ENCODE measurements at places on chromosomes 2 and 18.

DNA sequence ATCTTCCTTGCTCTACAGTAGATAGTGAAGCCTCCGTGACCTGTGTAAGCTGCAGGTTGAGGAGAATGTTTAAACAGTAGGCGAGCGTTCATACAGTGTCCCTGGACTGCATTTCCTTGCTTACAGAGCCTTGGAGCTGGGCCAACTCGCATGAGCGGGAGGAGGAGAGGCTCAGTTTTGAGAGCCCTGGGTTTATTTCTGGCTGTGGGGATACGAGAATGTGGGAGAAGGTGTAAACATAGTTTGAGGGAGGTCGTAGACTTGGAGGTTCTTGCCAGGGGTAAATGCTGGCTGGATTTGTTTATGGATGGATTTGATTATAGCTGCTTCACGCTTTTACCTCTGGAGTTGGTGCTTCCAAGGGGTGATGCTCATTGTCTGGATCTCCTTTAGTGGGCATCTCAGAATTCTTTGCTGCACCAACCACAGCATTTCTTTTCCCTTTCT, 20.8 kb downstream of the CRIM1 start:
- DNase-seq: no peak

GRCh38 chr2:182937870-182938269, 71.4 kb upstream of the FRZB start:
- no peak for DNase-seq

- DNase-seq: no peak
These were observed 211.5 kb downstream of the TMEM247 start for GRCh38 chr2:46690825-46691224.

DNA sequence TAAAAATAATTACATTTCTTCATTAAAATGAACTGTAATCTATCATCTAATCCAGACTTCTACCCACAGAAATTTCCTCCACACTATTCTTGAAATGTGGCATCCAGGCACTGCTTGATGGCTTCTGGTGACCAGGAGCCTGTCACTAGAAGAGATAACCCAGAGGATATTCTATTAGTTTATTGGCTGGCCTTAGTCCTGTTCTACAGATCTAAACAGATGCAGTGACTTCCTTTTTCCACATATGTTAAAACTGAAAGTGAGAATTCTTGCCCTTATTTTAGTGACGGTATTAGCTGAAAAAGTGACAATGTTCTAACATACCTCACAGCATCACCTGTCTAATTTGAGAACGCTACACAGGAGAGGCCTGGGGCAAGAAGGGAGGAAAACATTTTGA, 775.4 kb downstream of the TSN start:
- no peak for DNase-seq

DNA sequence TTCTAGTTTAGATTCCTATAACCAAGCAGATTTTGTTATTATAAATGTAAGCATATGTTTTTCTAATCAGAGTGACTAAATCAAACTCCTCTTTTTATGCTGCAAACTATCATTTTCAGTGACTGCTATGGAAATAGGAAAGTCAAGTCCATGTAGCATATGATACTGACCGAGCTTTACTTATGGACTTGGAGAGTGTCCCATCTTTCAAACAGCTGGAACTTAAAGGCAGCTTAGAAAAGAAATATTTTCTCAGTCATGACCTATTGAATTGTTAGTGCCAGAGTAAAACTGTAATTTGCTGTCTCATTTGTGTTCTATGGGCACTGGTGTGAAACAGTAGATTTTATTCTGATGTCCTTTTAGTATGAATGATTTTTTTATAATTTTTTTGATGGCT, 76.7 kb downstream of the PHLPP1 start:
- no peak for DNase-seq

- no peak for DNase-seq
These were observed 809.0 kb downstream of the BCL11A start for GRCh38 chr2:59744436-59744835.

GRCh38 chr2:6538607-6539006, 327.1 kb downstream of the CMPK2 start:
- DNase-seq: no peak

DNA sequence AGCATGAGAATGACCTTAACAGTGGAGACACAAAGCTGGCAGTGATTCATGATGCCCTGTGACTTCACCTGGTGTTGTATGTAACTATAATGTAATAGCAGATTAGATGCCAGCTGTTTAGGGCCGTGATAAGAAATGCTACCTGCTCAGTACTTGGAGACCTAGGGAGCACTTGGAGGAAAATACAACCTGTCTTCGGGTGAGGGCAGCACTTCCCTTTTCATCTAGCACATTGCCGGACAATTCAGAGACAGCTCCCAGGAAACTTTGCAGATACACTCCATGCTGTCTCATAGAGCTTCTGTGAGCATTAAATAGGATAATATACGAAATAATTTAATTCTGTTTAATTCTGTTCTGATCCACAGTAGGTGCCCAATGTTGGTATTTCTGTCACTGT, 668.5 kb downstream of the TSN start:
- DNase-seq: no peak

- no peak for DNase-seq
These were observed 26.1 kb downstream of the SLC14A1 start for GRCh38 chr18:45749918-45750689.

- no peak for DNase-seq
These were observed 51.8 kb downstream of the SERTAD2 start for GRCh38 chr2:64601785-64602391.

GRCh38 chr2:222806526-222807137, 54.2 kb upstream of the ACSL3 start:
- no peak for DNase-seq

DNA sequence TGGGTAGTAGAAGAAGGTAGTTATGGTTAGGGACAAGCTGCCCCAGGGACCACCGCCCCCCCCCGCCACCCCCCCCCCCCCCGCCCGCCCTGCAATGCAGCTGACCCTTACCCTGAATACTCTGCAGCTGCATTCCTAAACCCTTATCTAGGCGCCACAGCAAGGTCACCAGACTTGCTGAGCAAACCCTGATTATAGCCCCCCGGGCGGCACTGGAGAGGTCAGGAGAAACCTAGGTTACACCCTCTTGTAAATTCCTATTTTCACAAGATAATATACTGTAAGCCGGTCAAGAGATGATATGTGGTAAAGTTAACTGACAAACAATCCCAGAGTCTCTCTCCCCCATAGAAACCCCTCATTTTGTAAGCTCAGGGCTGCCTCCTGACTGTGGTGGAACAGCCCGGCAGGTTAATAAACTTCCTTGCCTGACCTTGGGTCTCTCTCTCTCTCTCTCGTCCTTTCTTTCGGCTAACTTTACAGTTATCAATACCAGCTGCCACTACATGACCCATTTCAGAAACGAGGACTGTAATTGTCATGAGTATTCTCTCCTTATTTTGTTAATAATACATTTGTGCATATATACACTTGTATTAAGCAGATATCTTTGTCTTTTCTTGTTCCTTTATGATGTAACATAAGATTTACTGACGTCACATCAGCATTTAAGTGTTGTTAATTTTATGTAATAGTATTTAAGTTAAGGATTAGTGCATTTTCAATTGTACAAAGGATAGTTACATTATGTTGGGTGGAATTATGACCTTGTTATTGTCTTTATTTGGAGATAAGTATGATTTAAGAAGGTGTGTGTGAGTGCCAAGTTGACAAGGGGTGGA, 22.8 kb upstream of the SMAD4 start:
- DNase-seq: no peak

DNA sequence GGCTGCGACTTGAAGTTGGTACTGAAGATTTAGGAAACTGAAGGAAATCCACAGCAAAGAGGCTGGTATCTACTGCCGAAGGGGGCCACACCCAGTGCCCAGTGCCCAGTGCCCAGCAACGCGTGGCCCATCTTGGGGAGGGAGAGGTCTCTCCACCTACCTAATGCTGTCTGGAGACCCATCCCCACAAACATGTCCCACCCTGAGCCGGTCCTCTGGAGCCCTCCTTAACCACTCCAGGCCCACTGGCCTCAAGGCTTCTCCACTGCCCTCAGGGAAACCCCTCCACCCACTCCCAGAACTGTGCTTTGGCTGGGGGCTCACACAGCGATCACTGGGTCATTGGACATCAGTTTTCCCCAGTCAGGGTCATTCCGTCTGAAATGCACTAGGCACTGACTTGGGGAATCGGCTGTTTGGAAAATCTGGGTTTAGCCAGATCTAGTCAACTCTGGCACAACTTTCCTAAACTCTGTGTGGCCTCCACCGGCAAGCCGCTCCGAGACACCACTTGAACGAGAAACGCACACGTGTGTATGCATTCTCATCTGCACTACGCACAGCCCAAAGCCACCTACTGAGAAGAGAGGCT, 20.1 kb downstream of the GPR55 start:
- no peak for DNase-seq

GRCh38 chr18:61149786-61150185, 183.4 kb upstream of the CDH20 start:
- DNase-seq: no peak

GRCh38 chr2:128198656-128199055, 107.7 kb downstream of the UGGT1 start:
- DNase-seq: no peak

DNA sequence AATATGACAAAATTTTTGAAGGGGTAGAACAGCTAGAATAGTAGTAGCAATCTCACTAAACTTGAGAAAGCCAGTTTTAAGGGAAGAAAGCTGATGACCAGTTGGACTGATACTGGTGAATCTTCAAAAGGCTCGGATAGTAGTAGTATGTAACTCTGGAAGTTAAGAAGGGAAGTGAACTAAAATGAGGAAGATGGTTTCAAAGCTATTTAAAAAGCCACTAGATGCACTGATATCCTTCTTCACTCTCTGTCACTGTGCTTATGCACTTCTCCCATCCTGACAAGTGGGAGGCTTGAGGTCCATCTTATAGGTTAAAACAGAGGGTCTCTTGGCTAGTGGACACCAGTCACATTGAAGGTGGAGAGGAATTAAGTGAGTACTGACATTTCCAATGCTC, 141.1 kb downstream of the NCOA1 start:
- no peak for DNase-seq

DNA sequence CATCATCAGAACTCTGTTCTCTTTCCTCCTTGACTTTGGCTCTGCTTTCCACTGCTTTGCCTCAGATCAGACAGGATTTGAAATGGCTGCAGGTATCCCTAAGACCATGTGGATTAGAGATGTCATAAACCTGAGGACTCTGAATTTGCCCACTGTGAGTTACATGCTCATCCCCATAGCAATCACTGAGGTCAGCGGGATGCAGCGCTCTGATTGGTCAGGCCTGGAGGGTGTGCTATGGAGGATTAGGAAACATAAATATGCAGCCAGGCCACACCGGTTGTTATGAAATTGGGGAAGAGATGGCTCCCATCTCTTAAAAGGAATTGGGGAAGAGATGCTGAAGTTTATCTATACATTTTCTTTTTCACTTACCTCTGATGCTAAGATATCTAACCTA, 73.7 kb upstream of the DNAJC10 start:
- DNase-seq: no peak

- DNase-seq: no peak
These were observed 937.1 kb downstream of the TSN start for GRCh38 chr2:122692400-122693083.

DNA sequence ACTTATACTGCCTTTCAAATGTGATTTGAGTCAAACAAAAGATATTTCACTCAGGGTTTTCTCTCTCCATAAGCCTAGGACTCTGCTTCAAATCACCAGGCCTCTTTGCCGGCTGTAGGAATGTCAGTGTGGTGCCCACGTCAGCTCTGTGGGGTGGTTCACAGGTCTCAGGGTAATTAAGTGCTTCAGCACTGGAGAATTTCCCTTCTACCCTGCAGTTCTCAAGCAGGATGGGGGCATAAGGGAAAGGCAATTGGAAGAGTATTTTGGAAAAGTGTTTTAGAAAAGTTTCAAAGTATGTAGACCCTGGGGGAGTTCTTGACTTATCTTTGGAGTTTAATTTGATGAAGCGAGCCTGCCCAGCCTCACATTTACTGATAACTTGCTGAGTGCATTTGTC, 9.6 kb downstream of the CNGA3 start:
- no peak for DNase-seq

- DNase-seq: no peak
These were observed 1.2 kb downstream of the TFPI start for GRCh38 chr2:187552828-187553681.

- no peak for DNase-seq
These were observed 437.2 kb upstream of the KLHL29 start for GRCh38 chr2:22947741-22948140.

GRCh38 chr2:237732790-237733381, 65.7 kb upstream of the RBM44 start:
- DNase-seq: peak; percentile 58

DNA sequence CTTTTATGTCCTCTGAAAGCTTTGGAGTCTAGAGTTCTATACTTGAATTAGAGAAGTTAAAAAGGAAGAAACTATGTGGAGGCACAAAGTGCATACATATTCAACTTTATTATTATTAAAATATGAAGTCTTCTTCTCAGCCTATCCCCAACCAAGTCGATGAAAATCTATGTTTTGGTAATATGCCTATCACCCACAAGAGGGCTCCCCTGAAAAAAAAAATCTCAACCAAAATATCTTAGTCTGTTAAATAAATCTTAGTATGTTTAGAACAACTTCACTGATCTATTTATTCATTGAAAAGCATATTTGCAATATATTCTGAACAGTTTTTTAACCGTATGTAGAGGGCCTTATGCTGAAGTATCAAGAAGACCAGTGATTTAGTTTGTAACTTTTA, 804.5 kb downstream of the TDRD15 start:
- DNase-seq: no peak

- DNase-seq: no peak
These were observed 43.2 kb downstream of the MRPL33 start for GRCh38 chr2:27814758-27815157.

DNA sequence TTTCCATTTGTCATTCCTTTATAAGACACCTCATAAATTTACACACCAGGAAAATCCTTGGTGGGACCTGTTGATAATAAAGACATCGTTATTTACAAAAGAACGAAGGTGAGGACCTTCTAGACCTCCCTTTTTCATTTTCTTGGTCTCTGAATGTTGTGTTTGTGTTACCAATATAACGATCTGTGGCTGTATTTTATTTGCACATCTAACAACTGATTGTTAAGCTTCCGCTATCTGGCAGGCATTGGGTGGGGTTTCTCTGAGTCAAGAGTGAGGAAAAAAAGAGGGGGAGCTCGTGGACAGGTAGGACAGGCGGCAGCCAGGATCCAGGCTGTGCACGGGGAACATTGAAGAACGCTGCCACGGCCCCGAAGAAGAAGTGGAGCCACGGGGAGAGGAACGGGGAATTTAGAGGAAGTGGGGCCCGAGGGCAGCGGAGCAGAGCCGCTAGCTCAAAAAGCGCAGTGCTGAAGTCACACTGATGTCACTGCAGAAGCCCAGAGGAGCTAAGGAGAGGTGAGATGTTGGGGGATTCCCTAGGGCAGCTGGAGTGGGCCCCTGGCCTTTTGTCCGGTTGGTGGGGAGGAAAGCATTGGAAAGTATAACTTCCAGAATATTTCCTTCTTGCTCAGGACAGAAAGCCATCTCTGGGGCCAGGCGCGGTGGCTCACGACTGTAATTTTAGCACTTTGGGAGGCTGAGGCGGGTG, 20.9 kb upstream of the DNMT3A start:
- peak; percentile 84 for DNase-seq

GRCh38 chr2:230328155-230328458, 1.1 kb downstream of the SP140L start:
- no peak for DNase-seq
